EH (cell line): ENCODE measurements at places on chromosomes 12 and 14.
A peak's percentile ranks its signal among the peaks of the same experiment; 100 is the strongest.

- DNase-seq: peak; percentile 99
Observed at GRCh38 chr12:45234139-45234865, 18.4 kb downstream of the ANO6 start.

GRCh38 chr12:54262403-54262925 lies 17.5 kb downstream of the CBX5 start:
- DNase-seq: peak; percentile 83

DNA sequence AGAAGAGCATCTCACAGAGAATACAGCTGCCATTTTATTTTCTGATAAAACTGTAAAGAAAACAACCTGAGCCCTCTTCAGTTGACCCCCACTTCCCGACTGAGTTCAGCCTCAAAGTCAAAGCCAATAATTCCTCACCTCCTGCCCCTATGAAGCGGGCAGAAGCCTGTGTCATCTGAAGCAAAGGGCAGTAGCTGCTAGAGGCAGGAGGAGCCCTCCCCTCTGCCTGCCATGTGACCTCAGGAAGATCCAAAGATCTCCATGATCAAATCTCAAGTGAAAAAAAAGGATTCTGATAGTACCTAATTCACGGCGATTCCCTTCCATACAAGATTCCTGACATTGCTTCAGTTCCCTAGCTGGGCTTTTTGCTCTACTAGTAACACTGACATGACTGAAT lies 223.1 kb upstream of the CAND1 start:
- DNase-seq: no peak

DNA sequence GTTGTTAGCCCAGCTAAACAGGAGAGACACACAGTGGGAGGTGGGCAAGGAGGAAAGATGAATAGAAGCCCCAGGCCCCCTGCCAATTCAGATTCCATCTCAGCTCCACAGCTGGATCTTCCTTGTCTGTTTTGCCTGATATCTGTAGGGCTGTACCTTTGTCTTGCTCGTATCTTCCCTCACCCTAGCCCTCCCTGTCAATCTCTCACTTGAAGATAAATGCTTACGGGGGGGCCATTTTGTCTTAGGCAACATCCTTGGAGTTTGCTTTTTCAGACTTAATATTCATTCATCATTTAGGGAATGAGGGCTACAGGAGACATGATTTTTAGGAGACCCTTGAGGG lies 2.4 kb downstream of the KIF5A start:
- DNase-seq: no peak

GRCh38 chr12:53564278-53564677 lies 57.0 kb upstream of the NPFF start:
- no peak for DNase-seq

DNA sequence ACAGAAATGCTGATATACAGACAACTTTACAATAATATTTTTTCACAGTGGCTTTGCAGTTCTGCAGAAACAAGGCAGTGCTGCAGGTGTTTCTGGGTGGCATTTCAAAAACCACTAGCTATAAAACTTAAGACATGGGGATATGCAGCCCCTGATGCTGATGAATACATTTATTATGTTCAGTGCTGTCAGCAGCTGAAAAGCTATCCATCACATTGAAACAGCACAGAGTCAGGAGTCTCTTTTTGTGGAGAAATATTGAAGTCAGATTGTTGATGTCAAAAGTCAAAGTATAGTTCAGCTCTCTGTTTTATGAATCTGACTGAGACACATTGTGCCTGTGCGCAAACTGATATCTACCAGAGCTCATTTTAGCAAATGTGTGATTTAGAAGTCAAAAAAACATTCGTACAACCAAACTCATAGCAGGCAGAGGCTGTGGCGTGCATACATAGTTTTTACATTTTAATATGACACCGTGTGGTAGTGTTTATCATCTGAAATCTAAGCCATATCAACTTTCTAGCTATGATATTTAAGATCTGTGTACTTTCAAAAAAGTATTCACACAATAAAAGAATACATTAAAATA lies 467.6 kb downstream of the PRKD1 start:
- no peak for DNase-seq

DNA sequence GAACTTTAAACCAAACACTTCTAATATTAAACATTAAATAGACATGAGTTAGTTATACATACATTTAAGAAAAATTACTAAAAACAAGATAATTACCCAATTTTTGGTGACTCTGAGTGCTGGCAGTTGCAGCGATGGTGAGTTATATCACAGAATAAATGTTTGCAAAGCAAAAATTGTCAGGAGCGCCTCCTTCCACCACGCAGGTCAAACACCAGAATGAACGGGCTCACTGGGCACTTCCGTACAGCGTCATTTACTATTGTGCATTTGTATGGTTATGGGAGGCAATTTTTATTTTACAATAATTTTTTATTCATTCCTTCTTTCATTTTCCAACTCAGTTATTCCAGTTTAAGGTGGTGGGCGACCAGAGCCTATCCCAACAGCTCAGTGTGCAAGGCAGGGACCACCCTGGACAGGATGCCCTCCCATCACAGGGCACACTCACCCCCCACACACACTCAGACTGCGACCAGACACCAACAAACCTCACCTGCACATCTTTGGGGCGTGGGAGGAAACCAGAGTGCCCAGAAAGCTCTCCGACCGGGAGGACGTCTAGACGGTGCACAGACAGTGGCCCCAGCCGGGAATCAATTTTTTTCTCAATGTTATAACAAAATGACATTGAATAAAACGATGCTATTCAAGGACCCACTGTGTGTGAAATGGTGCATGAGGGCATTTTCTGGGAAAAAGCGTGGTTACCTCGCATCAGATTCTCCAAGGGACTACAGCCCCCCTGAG lies 67.2 kb downstream of the TESC start:
- DNase-seq: no peak

- DNase-seq: no peak
Observed at GRCh38 chr12:54162741-54163140, 26.0 kb downstream of the SMUG1 start.

GRCh38 chr12:51238510-51239334 lies at the start of gene DAZAP2:
TSS of gene DAZAP2 (plus strand) at chr12:51238826. CDS start at chr12:51238908, 82 bp downstream.
- DNase-seq: peak; percentile 96

GRCh38 chr12:68474467-68475204 lies 136.1 kb upstream of the RAP1B start:
- DNase-seq: no peak

DNA sequence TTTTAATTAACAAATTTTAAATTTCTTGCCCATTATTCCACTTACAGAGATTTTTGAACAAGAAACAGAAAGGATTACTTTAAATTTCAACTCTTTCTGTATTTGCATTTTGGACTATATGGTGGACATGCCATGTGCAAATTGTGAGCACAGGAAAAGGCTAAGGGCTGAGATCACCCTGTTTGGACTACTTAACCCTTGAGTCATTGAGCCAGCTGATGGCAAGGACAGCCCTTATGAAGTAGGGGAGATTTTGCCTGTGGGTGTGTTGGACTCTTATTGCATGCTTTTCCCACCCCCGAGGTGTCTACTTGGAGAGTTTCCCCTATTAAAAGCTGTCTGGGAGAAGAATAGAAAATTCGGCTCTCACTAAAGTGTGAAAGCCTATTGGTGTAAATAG lies 17.2 kb downstream of the DERA start:
- DNase-seq: peak; percentile 93

DNA sequence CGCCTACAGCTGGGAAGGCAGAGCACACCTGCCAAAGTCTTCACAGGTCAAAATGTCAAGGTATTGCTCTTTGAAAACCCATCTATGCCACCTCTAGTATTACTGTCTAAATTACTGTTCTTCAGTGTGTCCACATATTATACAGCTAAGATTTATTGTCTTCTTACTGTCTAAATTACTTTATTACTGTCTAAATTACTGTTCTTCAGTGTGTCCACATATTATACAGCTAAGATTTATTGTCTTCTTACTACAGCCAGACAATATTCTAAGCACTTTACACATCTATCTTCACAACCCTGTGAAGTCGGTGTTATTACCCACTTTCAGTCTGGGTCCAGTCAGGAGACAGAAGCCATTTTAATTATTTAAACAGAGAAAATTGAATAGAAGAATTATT lies 173.9 kb downstream of the MYRFL start:
- no peak for DNase-seq

DNA sequence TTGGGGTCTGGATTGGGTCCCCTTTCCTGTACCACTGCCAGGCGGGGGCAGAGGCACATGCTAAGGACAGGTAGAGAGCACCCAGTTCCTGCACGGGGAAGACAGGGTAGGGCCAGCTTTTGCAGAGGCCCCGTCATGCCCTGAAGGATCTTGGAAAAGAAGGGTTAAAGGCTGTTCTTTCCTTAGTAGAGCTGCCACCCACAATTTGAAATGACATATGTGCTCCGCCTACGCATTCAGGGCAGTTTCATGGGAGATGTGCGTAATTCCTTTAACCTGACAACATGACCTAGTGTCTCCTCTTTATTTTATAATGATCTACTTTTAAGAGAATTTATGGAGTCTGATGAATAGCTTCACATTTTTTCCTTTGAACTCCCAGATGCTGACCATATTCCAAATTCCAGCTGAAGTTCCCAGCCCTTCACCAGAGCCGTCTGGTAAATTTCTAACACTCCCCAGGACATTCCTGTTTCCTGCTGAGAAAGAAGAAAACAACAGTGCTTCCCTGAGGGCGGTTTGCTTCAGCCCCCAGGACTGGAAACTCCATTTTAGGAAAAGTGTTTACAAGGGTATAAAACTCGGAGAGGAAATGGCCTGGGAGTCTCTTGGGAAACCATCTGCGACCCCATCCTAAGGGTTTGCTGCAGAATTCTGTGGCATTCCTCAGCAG lies 58.9 kb upstream of the PLEKHG3 start:
- DNase-seq: peak; percentile 100

DNA sequence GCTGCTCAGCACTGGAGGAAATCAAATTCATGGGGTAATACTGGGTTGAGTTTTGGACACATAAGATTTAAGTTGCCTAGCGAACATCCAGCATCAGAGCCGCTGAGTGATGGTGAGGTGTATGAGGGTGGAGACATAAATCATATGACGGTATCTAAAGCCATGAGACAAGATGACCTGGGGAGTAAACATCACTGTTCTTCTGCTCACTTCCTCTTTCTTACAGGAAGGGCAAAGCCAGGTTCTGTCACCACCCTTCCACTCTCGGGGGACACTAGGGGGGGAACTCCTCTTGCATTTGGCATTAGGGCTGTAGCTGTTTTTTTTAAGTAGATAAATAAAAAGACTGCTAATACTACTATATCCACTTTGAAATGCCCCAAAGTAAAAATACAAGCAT lies 24.0 kb downstream of the PRDM4 start:
- no peak for DNase-seq

- DNase-seq: no peak
Observed at GRCh38 chr12:14782756-14783155, 20.5 kb downstream of the WBP11 start.

- DNase-seq: no peak
Observed at GRCh38 chr12:128258866-128259555, 8.0 kb upstream of the TMEM132C start.

DNA sequence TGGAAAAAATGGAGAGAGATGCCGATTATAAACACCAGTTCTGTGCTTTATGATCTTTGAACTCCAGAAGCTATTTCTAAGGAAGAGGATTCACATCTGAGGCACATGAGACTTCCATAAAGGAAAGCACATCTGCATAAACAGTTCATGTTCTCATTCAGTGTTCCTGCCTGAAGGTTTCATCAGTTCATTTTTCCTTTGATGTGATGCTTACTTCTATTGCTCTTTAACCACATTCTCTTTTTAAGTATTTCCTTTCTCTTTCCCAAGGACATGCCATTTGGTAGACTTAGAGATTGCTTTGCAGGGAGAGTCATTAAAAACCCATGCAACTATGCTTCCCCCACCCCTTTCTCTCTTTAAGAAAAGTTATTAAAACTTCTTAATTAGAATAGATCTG lies 387.0 kb upstream of the FLRT2 start:
- DNase-seq: no peak

GRCh38 chr14:44963775-44964380 lies 1.9 kb downstream of the TOGARAM1 start:
- DNase-seq: peak; percentile 25

DNA sequence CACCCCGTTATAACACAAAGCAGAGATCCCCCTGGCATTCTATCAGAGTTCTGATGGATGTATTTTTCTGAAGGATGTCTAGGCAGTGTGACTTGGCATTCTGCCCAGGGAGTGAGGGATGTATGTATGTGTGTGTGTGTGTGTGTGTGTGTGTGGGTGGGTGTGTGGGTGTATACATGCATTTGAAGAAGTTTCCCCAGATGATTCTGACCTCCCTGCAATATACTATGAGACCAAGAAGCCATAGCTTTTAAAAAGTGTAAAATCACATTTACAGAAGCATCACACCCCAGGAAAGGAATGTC lies 59.7 kb upstream of the NAP1L1 start:
- peak; percentile 61 for DNase-seq

DNA sequence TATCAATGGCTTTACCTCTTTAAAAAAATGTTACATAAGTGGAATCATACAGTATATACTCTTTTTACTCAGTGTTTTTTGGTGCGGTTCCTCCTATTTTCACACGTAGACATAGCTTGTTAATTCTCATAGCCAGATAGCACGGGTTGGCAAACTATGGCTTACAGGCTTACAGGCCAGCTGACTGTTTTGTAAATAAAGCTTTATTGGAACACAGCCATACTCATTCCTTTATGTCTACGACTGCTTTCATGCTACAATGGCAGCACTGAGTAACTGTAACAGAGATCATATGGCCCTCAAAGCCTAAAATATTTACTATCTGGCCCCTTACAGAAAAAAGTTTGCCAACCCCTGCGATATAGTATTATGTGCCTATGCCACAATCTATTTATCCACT lies 5.8 kb upstream of the DAAM1 start:
- DNase-seq: no peak

DNA sequence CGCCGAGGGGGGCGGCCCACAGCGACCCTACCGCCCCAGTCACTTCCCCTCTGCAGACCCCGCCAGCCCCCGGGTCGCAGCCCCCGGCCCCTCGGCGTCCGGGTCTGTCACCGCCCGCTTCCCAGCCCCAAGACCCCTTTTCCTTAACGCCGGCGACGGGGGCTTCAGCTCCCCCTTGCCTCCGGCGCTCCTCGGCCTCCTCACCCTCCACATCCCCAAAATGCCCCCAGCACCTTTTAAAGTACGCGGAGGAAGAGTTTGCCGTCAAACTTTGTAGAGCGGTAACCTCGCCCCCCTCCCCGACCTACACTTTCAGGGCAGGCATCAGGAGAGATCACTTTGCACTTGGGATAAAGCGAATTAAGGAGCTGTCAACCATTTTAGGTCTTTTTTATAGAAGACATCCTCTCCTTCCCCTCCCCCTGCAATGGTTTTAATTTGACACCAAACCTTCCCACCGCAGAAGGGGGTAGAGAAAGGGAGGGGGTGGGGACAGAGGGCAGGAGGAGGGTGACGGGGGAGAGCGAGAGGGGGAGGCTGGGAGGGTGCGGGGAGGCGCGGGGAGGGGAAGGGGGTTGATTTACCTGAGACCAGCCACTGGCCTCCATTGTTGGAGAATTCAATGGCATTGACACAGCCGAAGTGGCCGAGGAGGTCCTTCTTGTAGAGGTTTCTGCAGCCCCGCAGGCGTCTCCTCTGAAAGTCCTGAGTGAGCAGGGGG lies 578 bp downstream of the DCAF5 start:
- DNase-seq: peak; percentile 55

DNA sequence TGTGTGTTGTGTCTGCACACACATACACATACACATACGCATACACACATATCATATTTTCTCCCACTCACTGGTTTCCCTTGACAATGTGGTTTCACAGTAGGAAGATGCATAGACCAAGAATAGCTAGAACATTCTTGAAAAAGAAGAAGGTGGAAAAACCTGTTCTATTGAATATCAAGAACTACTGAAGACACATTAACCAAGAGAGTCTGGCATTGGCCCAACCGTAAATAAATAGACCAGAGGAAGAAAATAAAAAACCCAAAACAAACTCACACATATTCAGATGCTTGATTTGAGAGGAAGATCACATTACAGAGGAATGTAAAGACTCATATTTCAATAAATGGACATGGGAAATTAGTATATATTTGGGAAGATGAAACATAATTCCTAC lies 311.3 kb downstream of the FOXG1 start:
- DNase-seq: no peak
